ENCODE measurements at places on chromosomes 3 and 15.
A peak's percentile ranks its signal among the peaks of the same experiment; 100 is the strongest.

DNA sequence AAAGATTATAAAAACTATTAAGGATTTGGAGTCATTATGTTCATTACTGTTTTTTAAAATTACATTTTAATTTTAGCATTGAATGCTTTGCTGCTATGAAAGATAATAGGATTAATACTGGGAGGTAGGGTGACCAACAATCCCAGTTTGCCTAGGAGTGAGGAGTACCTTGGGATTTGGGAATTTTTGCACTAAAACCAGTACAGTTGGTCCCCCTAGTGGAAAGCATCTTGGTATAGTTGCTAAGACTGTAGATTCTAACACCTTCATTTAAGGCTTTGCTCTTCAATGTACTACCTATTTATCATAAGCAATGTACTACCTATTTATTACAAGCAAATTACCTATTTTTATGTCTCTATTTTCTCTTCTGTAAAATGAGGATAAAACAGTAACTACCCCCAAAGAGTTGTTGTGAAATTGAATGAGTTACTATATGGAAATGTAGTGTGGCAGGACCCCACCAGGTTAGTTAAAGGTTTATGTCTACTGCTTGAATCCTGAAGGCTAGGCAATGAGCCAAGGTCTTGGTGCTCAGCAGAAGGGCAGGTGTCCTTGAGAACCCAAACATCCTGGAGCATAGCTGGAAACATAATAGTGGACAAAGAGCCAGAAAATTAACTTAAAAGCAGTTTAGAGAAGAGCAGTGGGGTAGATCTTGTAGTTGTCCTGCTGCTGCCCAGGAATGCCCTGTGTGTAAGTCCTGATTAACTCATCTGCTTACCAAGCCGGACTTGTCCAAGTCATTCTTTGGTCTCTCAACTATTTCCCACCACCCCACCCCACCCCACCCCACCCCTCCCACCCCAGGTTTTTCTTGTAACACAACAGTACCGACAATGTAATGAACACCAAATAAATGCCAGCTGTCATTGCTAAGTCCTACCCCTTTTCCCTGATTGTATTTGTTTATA lies 49.2 kb upstream of the NMD3 start:
- DNase-seq = peak; percentile 20

DNA sequence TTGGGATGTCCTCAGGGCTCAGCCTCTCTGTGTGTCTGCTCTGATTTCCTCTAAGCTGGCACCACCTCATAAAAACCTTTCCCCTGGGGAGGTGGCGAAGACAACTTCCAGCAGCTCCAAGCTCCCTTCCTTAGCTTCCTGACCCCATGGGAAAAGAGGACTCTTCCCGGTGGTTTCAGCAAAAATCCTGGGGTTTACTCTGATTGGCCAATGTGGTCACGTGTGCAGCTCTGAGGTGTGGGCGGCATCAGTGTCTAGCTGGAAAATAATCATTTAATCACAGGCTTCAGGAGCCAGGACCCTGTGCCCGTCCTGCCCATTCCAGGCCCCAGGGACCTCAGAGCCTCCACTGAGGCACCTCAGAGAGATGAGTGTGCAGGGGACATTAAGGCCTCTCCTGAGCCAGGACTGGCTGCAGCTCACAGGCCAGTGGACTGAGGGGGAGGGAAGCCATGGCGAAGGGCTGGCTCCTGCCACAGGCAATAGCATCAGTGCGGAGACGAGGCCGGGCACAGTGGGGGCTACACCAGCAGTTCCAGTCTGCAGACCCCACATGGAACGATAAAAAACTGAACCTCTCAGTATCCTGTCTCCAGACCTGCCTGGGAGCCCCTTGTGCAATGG lies 104.1 kb downstream of the TPRA1 start:
- DNase-seq = no peak

- no peak for DNase-seq
These were observed 290.7 kb downstream of the GBE1 start for GRCh38 chr3:81470524-81471278.

DNA sequence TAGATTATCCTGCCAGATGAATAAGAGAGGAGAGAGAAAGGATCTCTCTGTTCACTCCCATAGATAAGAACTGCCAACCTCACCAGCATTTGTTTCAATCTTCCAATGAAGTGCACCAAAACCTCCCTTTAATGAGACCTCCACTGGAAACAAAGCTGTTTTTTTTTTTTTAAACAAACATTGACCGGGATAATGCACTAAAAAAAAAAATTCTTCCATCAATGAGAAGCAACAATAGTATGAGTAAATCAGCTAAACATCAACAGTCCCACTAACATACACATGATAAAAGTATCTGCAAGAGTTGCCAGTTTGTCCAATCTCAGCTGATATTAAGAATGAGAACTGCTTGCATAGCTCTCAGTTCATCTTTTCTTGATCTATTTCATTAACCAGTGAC lies 19.9 kb downstream of the TJP1 start:
- DNase-seq = no peak

DNA sequence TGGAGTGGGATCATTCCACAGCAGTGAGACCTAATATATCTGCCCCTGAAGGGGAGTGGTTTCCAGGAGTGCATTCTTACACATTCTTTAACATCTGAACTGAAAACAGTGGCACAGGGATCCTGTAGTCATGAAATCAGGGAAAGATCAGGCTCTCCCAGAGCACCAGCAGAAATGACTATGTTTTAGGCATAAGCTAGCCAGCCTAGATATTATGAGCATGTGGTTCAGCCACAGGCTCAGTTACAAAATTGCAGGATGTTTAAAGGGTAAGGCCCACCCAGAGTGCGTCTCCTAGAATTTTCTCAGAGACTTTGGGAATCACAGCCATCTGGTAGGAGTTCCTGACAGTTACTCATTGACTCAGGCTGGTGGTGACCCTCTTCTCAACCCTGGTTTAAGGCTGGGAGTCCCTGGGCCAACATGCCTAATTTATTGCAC lies 20.9 kb downstream of the FSTL1 start:
- DNase-seq = no peak

- peak; percentile 7 for DNase-seq
These were observed 885 bp downstream of the EFCC1 start for GRCh38 chr3:129001806-129002572.

GRCh38 chr3:185313693-185314246 lies 49.2 kb upstream of the MAP3K13 start:
- no peak for DNase-seq

DNA sequence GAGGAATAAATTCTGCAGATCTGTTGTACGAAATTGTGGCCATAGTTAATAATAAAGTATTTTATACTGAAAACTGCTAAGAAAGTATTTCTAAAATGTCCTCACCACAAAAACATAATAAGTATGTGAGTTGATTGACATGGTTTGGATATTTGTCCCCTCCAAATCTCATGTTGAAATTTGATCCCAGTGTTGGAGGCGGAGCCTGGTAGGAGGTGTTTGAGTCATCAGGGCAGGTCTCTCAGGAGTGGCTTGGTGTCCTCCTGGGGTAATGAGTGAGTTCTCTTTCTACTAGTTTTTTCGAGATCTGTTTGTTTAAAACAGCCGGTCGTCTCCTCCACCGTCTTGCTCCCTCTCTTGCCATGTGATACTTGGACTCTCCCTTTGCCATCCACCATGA lies 424.1 kb upstream of the KCNMB2 start:
- no peak for DNase-seq

DNA sequence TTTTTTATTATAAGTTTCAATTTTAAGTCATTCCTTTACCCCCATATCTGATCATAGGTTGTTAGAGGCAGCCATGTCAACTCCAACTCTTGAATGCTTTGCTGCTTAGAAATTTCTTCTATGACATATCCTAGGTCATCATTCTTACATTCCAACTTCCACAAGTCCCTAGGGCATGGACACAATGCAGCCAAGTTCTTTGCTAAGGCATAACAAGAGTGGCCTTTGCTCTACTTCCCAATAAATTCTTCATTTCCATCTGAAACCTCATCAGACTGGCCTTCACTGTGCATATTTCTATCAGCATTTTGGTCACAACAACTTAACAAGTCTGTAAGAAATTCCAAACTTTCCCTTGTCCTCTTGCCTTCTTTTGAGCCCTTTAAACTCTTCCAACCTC lies 28.5 kb downstream of the TRIM42 start:
- DNase-seq = no peak

DNA sequence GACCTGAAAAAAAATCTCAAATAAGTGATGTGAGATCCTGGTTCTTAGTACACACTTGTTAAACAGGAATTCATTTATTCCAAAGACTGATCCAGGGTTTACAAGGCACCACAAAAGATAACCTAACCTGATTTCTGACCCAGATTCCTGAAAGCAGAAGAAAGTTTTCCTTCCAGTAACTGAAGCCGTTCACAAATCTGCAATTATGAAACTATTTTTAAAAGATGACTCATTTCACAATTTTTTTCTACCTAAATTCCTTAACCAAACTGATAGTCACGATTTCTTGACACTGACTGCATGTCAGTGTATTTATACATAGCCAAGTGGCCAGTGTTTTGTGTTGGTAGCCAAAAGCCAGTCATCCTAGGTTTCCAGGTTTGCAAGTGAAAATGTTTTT lies 17.1 kb downstream of the SLC9A9 start:
- DNase-seq = no peak

DNA sequence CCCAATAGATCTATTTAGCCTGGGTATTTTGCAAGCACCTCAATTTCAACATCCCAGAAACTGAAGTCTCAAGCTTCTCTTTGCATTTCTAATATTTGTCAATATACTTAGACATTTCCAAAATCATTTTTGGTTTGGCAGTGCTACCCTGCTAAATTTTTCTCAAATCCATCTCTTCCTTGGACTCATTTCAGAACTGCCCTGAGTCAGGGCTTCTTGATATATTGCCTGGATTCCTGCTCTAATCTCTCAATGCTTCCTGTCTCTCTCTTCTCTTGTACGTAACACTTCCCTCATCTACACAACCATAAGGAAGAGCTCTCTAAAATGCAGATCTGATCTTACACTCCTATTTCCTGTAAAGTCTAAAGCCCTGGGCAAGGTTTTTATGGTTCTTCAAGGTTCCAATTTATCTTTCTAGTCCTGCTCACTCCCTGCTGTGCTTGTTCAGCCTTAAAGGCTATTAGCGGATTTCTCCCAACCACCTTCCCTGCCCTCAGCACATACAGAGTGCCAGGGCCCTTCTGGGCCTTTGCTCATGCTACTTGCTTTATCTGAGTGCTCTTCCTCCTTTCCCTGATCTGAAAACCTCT lies 53.0 kb upstream of the MME start:
- DNase-seq = no peak

- DNase-seq = no peak
These were observed 336.8 kb downstream of the PLCL2 start for GRCh38 chr3:17221529-17221928.

- DNase-seq = no peak
These were observed 166.7 kb downstream of the FOXP1 start for GRCh38 chr3:71416876-71417275.

GRCh38 chr3:134474956-134475355 lies 10.8 kb downstream of the ANAPC13 start:
- no peak for DNase-seq

- DNase-seq = no peak
These were observed 122.6 kb upstream of the CCNL1 start for GRCh38 chr3:157282261-157283191.

DNA sequence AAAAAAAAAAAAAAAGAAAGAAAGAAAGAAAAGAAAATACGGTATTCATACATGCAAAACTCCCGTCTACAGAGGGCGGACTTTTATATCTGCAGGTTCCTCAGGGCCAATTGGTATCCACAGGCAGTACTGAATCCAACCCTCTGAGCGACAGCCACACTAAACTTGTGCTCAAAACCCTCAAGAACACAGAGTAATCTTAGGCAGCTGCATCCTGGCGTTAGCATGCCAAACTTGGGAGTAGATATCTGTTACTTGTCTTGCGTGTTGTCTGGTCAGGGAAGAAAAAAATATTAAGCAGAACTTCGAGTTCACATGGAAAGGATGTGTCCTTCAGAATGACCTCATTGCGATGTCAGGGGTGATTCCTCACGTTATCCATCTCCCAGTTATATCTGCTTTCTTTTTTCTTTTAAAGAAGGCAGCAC lies 12.8 kb downstream of the SNAP23 start:
- no peak for DNase-seq

GRCh38 chr3:136916223-136916622 lies 41.6 kb upstream of the IL20RB start:
- no peak for DNase-seq

DNA sequence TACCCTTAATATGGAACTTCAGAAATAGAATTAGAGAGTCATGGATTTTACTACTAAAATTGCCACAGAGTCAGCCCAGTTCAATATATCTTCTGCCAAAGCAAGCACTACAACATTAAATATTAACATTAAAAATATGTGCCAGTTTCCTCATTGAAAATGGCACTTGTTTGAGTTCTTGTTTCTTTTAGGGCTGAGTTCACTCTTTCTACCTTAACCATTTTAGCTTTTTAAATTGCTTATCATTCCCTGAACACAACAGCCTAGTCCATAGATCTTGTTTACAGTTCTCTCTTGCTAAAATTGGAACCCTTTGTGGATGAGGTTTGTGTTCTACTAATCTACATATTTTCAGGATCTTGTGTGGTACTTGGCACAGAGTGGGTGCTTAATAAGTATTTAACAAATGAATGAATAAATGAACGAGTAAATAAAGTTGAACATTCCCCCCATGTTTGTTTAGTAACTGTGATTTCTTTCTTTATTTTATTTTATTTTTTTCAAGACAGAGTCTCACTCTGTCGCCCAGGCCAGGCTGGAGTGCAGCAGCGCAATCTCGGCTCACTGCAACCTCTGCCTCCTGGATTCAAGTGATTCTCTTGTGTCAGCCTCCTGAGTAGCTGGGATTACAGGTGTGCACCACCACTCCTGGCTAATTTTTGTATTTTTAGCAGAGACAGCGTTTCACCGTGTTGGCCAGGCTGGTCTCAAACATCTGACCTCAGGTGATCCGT lies 46.0 kb upstream of the SLC7A14 start:
- no peak for DNase-seq

GRCh38 chr15:63022181-63022580 lies 20.4 kb upstream of the TPM1 start:
- DNase-seq = no peak

- no peak for DNase-seq
These were observed 87.1 kb downstream of the RGMA start for GRCh38 chr15:93001881-93002280.

DNA sequence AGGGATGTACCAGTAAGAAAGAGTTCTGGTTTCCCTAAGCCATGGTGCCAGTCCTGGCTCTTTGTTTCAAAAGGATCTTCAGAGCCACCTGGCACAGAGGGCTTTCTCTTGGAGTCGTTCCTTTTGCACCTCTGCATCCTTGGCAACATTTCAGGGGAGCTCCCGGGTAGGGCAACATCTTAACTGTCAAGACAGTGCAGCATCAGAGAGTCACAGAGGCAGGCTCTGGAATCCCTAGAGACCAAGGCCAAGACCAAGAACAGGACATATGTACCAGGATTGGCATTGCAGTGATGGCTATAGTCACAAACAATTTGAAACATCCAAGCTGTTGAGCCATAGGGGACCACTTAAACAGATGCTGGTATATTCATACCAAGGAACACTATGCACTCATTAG lies 129.4 kb upstream of the ADPGK start:
- DNase-seq = peak; percentile 64

- no peak for DNase-seq
These were observed 78.3 kb upstream of the ATP11B start for GRCh38 chr3:182715006-182715405.

Measured in DMS 273 treated with DMSO at 0.1 percent for 48 hours (cell line).